Vagina (tissue), 2 donors: ENCODE measurements at places on chromosomes 5 and 9.

DNA sequence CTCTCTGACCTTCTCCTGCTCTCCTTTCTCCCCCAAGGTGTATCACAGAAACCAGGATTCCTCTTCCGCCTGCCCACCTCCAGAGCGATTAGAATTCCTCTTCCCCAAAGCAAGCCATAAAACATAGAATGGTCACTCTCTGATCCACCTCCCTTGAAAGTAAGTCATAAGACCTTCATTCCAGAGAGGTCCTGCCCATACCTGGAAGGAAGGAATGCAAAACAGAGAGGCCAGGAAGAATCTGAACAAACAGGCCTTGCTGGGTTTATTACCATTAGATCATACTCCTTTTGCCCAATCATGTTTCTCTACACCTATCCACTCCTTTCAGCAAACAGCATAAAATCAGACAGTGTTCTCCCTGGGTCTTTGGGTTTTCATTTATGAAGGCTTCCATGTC lies 21.0 kb downstream of the CDKL3 start:
- no peak for DNase-seq

- DNase-seq, result no peak
These were observed 64.0 kb downstream of the SFXN1 start for GRCh38 chr5:175542232-175542965.

DNA sequence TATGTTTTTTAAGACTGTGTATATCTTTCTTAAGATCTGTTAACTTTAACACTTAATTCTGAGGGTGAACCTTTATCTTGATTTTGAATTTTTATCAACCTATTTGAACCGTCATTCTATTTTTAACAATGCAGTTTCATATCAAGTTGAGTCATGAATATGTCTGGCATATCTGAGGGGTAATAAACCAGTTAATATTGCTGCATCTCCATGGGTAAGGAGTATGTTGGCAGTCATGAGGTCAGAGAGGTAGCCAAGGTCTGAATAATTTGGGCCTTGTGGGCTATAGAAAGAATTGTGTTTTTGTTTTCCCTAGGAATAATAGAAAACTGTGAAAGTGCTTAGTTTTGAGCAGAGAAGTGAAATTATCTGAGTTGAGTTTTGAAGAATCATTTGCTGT lies 419.0 kb downstream of the PLK2 start:
- DNase-seq, result no peak

- DNase-seq, result no peak
These were observed 175.4 kb downstream of the MED10 start for GRCh38 chr5:6202968-6203365.

GRCh38 chr5:61228691-61229280 lies 66.5 kb upstream of the SMIM15 start:
- no peak for DNase-seq

GRCh38 chr5:107146901-107147300 lies 523.8 kb downstream of the EFNA5 start:
- DNase-seq, result no peak
